ENCODE measurements at places on chromosomes 7 and 10.

GRCh38 chr7:135723411-135723810 lies 4.6 kb downstream of the SLC13A4 start:
- DNase-seq: no peak

DNA sequence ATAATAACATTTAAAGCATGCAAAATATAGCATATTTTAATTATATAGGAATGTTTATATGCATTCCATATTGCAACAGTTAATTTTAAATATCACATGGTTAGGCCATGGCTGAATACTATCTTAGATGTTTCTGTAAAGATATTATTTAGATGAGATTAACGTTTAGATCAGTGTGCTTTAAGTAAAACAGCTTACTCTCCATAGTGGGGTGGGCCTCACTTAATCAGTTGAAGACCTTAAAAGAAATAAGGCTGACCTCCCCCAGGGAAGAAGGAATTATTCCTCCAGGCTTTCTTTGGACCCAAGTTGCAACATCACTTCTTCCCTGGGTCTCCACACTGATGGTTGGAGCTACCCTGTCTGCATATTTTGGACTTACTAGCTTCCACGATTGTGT lies 1246.5 kb downstream of the TYW1 start:
- DNase-seq: no peak

DNA sequence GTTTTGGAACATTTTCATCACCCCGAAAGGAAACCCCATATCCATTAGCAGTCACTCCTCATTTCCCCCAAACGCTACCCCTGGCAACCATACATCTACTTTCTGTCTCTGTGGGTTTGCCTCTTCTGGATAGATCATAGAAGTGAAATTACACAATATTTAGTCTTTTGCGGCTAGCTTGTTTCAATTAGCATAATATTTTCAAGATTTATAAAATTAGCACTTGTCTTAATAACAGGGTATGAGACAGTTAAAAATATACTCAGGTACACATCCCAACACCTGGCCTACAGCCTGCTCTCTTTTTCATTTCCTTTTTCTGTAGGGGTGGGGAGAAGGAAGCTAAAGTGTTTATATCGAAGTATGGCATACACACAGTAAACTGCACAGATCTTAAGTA lies 81.4 kb upstream of the LRGUK start:
- DNase-seq: no peak

DNA sequence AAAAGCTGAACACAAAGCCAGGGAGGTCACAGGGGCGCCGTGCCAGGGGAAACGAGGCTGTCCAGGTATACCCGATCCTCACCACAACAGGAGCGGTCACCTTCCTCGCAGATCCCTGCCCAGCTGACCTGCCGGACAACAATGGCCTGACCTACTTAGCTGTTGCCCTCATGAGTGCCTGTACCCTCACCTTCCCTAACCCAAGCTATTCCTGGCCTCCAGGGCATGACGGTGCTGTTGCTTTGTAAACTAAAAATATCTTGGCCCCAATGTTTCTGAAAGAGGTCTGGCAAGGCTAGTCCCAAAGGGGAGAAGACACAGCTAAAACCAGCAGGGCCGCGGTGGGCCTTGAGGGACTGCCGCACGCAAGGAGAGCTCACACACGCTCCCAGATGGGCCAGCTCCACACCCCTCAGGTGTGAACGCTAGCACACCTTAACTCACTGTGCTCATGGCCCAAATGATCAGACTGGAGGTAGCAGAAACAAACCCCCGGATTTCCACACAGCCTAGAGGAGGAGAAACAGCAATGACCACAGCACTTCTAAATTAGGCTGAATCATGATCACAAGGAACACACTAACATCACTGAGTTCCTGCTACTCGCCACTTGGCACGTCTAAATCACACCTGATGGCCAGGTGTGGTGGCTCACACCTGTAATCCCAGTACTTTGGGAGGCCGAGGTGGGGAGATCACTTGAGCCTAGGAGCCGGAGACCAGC lies 66.3 kb upstream of the CYTH3 start:
- DNase-seq: no peak

DNA sequence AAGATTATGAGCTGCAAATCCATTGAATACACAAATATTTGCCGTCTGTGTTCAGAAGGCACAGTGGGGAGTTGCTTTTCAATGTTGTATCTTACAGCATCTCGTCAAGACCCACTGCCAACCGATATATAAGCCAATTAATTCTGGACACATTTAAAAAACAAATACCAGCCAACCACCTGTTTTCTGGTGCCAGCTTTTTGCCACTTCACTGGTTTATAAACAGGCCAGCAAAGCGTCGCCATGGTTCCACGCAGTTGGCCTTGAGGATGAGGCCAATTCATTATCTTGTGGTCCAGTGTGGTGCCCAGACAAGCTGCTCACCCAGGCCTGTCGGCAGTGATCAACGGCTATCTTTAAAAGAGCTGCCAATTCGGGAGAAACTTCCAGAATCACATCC lies 321.0 kb downstream of the TCERG1L start:
- no peak for DNase-seq

DNA sequence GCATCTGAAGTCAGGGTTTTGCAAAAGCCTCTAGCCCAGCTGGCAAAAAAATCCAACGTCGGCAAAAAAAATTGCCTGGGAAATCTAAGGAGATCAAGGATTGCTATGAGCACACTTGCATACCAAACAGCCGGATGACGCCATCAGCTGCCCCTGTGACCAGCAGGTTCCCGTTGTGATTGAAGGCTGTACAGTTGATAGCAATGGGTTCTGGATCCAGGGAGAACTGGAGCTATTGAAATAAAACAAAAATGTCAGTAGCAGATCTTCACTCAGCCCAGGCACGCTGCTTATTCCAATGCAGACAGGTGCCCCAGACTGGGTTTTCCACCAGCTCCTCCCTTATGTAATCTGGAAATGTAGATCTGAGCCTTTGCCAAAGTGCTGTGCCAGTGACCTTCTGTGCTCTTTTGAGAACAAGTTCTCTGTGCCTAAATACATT lies 18.7 kb upstream of the CYREN start:
- DNase-seq: no peak

DNA sequence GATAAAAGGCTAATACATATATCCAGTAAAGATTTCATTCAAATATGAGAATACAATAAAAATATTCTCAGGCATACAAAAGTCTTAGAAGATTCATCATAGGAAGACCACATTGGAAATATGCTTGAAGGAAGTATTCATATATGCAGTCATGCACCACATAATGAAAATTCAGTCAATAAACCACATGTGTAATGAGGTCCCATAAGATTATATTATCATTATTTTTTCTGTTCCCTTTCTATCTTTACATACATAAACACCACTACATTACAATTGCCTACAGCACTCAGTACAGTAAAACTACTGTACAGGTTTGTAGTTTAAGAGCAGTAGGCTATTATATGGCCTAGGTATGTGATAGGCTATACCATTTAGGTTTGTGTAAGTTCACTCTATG lies 111.6 kb downstream of the PRTFDC1 start:
- DNase-seq: no peak
